Kidney tubule cell (primary cell): ENCODE measurements at places on chromosomes 5 and 9.

DNA sequence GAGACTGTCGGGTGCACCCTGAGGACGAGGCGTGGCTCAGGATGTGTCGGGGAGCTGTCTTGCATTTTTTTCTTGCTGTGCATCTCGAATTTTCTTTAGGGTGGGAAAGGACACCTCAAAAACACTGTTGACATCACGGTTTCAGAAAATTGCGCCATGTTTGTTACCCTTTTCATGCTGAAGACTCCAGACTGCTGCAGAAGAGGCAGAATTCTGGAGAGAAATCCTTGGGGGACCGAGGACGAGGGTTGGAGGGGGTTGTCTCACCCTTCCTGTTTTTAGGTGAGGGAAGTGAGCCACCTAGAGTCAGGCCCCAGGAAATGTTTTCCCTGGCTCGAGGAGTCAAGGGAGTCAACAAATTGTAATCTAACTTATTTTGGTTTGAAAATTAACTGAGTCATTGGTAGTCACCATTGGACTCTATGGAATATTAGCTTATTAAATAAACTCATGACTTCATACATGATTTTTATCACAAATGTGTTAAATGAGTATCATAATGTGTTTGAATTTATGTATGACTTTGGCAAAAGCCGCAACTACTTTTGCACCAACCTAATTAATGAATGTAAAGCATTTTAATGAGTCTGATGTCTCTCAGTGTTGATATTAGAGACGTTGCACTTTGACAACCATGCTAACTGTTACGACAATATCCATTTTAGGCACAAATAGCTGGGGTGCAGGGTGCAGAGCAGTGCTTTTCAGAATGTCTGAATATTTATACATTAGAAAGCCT lies 724 bp upstream of the LYSMD3 start:
- DNase-seq: peak; percentile 85

DNA sequence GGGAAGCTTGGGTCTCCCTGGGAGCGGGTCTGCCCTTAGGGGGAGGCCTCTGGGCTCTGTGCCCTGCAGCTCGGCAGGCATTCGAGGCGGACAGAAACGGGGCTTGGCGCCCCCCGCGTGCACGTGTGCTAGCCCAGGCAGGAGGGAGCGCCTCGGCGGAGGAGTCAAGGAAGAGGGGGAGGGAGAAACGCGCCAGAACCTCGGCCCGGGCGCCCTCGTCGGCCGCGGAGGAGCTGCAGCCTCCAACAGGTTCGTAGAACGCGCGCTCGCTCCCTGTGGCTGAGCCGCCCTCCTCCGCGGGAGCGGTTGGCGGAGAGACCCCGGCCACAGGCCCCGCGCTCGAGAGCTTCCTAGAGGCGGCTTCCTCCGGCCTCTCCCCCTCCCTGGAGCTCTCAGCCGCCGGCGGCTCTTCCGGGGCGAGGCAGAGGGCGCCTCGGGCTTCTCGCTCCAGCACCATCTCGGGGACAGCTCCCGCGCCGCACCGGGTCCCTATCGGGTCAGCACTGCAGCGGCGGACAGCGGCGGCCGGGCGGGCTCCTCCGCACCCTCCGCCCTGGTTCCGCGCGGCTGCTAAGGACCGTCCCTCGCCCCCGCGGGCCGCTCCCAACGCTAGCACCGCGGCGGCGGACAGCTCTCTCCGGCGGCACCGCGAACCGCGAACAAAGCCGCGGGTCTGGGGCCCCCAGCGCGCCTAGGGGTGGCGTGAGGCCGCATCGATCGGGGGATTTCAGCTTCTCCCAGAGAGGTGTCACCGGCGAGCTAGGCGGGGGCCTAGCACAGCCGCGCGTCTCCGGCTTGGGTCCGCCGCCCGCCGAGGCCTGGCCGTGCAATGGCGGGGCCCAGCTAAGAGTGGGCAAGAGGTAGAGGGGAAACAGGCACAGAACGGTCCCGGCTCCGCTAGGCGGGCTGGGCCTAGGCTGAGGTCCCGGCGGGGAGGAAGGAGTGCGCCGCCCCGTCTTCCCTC lies 74.6 kb upstream of the CPLX2 start:
- peak; percentile 72 for DNase-seq

DNA sequence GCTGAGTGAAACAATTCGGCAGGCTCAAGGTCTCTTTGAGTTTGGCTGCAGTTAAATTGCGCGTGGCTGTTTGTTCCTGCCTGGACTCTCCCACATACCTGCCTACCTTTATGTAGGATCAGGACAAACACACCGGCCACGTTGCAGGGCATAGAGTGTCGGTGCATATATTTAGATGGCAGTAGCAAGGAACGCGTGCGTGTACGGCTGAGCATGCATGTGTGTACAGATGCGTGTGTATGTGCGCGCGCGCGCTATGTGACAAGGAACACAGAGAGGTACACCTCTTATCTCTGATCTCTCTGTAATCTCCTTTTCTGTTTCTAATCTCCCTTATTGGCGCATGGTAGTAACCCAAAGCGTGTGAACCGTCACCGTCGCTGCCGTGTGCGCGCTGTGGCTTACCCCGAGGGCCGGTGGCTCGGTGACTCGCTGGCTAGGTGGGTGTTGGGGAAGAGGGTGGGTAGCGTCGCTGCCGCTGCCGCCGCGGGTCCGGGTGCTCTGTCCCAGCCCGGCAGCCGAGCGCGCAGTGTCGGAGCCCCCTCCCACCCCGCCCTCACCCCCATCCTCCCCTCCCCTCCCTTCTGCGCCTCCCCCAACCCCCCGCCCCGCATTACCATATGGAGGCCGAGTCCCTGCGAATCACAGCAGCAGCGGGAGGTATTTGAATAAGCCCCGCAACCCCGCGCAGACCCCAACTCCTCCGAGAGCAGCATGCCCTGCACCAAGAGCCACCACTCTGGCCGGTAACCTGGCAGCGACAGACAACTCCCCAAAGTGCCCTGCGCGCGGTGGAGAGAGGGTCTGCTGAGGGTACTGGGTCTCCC lies 204.8 kb downstream of the MEF2C start:
- DNase-seq: no peak

DNA sequence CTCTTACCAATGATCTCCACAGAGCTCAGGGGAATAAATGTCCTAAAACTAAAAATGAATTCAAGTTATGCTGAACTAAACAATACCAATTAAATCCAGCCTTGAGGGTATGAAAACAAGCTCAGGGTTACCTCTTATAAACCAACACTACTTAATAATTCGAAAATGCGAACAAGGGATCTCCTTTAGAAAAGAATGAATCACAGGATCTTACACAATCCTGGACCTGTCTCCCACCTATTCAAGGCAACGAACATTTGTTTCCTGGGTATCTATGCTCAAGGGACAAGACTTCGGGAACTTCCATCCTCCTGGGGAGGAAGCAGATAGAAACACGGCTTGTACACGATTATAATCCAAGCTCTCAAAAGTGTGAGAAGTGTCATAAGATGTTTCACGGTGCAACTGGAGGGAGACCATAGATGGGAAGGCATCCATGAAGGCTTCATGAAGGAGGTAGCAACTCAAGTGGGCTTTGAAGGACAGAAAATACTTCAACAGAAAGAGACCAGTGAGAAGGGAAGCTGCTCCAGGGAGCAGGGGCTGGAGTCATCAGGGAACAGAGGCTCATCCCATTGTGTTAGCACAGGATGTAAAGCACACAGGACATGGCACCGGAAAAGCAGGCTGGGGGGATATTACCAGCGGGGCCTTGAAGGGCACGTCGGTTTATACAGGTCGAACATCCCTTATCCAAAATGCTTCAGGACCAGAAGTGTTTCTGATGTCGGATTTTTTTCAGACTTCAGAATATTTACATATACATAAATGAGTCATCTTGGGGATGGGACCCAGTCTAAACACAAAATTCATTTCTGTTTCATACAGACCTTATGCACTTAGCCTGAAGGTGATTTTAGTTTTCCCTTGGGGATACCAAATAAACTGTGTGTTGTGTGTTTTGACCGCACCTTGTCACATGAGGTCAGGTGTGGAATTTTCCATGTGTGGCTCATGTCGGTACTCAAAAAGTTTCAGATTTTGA lies 87.4 kb downstream of the TLE1 start:
- peak; percentile 36 for DNase-seq
